Activated T-cell treated with anti-CD3 and anti-CD28 coated beads, Interleukin-2, amount 50 U/mL, for 72 hours (primary cell): ENCODE measurements at places on chromosomes 13 and 19. TPM values are rescaled to one million over a fixed set of nuclear protein-coding genes. Genes with fewer than 3 reads are reported as not detected.

The LAIR1 gene
- 3.5 TPM for total RNA-seq

The TNFSF9 gene
- 3.4 TPM for total RNA-seq

The KLK13 gene
- total RNA-seq: not detected

The OR4F17 gene
- total RNA-seq: not detected

The INAFM1 gene
- total RNA-seq: 19.7 TPM

The TTC9B gene
- total RNA-seq: not detected

The PRSS57 gene
- total RNA-seq: 0.22 TPM

The CD33 gene
- 1.7 TPM for total RNA-seq

The APBA3 gene
- total RNA-seq: 52.7 TPM

The WDR62 gene
- 21.6 TPM for total RNA-seq

The PAN3 gene
- total RNA-seq: 38.2 TPM

The SLC6A16 gene
- 3.0 TPM for total RNA-seq

The GARIN5A gene
- total RNA-seq: not detected

The FGF21 gene
- not detected for total RNA-seq

The IGFL3 gene
- not detected for total RNA-seq

The CATSPERD gene
- total RNA-seq: not detected

The VSTM1 gene
- not detected for total RNA-seq

The SIGLEC12 gene
- 1.6 TPM for total RNA-seq

The PRODH2 gene
- not detected for total RNA-seq

The PTH2 gene
- not detected for total RNA-seq

The TDRD12 gene
- 2.0 TPM for total RNA-seq

The CALR3 gene
- not detected for total RNA-seq

The RAB3D gene
- total RNA-seq: 13.3 TPM

The PSPN gene
- 2.4 TPM for total RNA-seq

The LILRA1 gene
- not detected for total RNA-seq

The MYO1F gene
- 54.1 TPM for total RNA-seq

The ATP4A gene
- total RNA-seq: not detected

The KCTD15 gene
- total RNA-seq: 8.2 TPM

The NLRP9 gene
- not detected for total RNA-seq

The SLC25A41 gene
- total RNA-seq: 0.58 TPM

The MAG gene
- 0.29 TPM for total RNA-seq

The LRFN3 gene
- 6.4 TPM for total RNA-seq

The PGLYRP2 gene
- 0.21 TPM for total RNA-seq

The CILP2 gene
- 0.86 TPM for total RNA-seq

The PODNL1 gene
- not detected for total RNA-seq
